ENCODE measurements at places on chromosomes 2 and 18. TPM values are rescaled to one million over a fixed set of nuclear protein-coding genes. Genes with fewer than 3 reads are reported as not detected.

Gene C2orf76
- 10.6 TPM for total RNA-seq

- no peak for DNase-seq
These were observed 116.8 kb downstream of the NDUFA10 start for GRCh38 chr2:239908308-239908707.

DNA sequence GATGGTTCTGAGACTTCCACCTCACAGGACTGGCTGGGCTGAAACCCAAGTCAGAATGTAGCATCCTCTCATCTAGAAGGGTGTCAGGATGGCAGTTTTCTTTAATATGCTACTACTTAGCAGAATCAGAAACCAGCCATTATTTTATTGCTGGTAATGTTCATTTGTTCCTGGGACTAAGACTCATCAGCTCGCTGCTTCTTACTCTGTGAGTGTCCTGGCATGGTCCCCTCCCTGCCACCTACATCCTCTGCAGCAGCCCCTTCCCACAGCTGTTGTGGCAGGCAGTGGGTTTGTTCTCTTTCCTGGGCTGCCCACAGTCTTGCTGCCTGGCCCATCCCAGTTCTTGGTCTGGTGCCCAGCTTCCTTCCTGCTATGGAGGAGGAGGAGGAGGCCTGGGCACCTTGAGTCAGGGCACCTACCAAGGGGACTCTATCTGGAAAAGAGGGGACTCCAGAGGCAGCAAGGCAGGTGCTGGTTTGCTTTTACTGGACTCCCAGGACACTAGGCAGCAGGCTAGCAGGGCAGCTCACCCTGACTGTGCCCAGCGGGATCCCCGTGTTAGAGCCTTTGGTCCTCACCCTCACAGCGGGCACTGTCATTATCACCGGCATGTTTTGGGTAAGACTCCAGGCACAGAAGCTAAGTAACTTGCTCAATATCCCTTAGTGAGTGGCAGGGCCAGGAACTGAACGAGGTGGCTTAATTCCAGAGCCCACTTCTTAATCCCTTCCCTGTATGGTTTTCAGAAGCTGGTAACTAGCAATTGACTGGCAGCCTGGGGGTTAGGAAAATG, 62.1 kb downstream of the LRRFIP1 start:
- peak; percentile 85 for DNase-seq

- no peak for DNase-seq
These were observed 33.9 kb downstream of the STAT1 start for GRCh38 chr2:190979906-190980629.

DNA sequence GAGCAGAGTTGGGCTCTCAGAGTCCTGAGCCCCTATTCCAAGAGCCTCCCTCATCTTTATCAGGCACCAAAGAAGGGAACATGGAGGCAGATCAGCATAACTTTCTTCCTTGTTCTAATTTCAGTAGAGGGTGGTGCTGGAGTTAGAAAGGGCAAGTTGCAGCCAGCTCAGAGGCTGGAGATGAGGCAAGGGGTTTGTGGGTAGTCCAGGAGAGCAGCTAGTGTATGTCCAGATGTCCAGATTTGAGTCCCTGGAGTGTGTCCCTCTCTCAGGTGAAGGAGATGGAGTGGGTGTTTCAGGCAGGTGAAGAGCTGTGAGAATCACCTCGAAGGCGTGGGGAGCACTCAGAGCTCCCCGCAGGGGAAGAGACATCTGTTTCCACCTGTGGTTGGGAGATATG, 478 bp upstream of the PRKAG3 start:
- DNase-seq = no peak

DNA sequence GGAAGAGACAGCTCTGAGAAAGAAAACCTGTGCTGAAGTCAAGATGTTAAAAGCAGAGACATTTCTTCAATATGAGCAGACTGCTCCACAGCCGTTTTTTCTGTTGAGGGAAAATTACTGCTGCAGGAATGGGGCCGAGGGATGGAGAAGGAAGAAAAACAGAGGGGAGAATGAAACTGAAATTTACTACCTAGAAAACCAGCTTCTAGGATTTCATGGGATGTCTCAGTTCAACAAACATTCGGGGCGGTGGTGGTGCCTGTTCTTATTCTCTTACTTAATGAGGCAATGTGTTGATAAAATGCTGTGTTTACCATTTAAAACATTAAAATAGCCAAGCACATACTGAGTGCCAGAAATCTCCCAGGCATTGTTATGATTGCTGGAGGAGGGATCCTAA, 557.1 kb upstream of the MEX3C start:
- DNase-seq = no peak

DNA sequence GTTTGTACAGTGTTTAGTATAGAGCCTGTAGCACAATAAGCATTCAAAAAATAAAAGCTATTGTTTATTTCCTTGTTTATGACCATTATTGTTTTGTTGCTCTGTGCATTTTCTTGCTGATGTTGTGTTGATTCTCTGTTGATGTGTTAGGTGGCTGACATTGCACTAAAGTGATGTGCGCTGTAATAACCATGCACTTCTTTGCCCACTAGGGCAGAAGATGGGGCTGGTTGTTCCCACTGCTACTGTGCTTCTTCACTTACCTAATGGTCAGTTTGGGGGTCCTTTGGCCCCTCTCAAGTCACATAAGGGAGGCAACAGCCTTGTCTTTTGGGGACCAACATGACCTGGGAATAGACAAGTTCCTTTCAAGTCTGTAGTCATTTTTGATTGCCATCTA, 6.0 kb downstream of the SCG2 start:
- DNase-seq = no peak

GRCh38 chr18:56036741-56037140, 448.7 kb upstream of the TCF4 start:
- DNase-seq = no peak

DNA sequence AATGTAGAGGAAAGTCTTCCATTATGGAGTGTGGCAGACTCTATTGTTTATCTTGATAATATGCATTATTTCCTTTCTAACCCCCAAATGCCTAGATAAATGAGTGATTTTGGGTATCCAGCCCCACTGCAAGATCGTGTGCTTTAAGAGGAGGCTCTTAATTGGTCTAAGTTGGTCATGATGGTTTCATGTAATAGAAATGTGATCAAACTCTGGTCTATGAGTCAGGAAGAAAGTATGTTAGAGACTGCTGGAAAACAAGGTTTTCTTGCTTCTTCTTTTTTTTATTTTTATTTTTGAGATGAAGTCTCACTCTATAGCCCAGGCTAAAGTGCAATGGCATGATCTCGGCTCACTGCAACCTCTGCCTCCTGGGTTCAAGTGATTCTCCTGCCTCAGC, 344.5 kb upstream of the TNP1 start:
- no peak for DNase-seq

- DNase-seq = no peak
These were observed 3.4 kb downstream of the VSNL1 start for GRCh38 chr2:17543848-17544247.

Gene GCG
- not detected for total RNA-seq

Gene GLB1L
- 9.8 TPM for total RNA-seq

GRCh38 chr2:66574701-66575624, 140.0 kb downstream of the MEIS1 start:
- DNase-seq = peak; percentile 80

DNA sequence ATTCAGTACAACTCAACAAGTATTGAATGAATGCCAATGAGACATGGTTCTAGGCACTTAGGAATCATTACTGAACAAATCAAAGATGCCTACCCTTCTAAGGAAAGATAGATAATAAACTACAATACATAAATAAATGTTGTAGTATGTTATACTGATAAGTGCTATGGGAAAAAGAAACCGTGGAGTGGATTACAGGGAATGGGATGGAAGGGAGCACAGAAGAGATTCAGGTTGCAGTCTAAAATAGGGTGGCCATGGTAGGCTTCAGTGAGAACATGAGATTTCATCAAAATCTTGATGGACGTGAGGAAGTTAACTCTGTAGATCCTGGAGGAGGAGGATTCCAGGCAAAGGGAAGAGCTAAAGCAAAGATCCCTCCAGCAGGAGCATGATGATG, 17.9 kb upstream of the CREB1 start:
- no peak for DNase-seq

DNA sequence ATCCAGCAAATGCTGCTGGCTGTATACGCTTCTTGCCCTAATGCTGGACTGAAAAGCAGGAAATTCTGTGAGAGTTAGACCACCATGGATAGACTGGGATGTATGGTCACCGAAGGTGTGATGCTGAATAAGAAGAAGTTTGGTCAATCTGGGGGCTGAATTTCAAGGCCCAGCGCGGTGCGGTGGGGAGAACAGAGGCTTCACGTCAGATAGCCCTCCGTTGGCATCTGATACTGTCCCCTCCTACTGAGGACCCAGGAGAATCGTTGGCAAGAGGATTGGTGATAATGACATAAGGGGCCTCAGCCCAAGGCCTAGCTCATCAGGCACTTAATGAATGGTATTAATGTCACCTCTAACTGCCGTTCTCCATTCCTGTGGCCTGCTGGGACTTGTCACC, 97.3 kb upstream of the ST3GAL5 start:
- DNase-seq = no peak

Gene DNAH7
- 0.10 TPM for total RNA-seq

DNA sequence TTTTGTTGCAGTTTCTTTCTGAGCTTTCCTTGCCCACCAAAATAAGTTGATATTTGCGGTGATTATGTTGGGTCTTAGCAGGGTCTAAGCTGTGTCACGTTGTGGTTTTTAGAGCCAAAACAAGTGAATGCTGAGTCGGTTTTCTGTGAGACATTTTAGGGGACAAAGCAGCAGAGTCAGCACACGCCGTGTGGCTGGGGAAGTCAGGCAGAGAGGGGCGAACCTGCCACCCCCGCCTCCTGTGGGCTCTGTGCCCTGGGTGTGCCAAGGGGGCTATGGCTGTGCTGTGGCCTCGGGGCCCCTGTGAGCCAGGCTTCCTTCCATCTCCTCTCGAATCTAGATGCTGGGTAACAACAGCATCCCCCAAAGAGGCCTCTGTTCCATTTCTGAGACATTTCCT, 30.8 kb upstream of the TMEM87B start:
- DNase-seq = no peak

DNA sequence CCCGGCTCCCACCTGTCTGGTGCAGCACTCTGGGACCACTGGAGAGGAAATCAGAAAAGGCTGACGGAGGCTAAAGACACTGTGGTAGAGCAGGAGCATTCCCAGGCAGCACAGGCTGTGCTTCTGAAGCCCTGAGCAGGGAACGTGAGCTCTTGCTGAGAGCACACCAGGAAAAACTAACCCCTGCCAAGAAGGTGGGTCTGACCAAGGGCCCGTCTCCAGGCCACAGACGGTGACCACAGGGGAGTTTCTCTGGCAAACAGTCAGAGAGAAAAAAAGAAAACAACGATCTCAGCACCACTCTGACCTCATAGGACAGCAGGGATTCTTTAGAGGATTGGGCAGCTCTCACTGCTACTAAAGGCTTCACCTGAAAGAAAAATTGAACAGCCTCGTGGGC, 201.4 kb downstream of the AFF3 start:
- no peak for DNase-seq

Gene DSG4
- 0.89 TPM for total RNA-seq

DNA sequence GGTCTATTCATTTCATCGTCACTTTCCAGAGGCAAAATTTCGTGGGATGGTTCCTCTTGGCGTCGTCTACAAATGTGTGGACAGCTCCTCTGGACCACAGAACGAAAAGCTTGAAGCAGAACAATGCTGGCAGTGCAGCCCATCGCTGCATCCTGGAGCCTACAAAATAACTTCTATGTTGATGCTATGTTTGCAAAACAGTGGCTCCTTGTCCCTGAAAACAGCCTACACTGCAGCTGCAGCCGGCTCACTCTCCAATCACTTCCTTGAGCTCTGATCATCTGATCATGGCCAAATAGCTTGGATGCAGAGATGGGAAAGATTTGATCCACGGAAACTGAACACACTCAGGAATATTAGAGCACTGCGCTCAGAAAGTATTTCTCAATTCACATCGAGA, 60.0 kb downstream of the DOCK10 start:
- DNase-seq = no peak

DNA sequence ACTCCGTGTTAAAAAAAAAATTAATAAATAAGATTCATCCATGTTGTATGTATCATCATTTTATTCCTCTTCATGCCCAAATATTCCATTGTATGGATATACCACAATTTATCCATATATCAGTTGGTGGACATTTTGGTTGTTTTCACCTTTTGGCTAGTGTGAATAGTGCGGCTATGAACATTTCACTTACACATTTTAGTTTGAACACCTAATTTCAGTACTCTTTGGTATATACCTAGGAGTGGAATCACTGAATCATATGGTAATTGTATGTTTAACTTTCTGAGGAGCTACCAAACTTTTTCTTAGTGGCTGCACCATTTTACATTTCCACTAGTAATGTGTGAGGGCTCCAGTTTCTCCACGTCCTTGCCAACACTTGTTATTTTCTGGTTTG, 20.0 kb downstream of the CDCA7 start:
- DNase-seq = no peak

Gene ARL6IP6
- 18.6 TPM for total RNA-seq

Gene PARD3B
- total RNA-seq = 18.3 TPM

DNA sequence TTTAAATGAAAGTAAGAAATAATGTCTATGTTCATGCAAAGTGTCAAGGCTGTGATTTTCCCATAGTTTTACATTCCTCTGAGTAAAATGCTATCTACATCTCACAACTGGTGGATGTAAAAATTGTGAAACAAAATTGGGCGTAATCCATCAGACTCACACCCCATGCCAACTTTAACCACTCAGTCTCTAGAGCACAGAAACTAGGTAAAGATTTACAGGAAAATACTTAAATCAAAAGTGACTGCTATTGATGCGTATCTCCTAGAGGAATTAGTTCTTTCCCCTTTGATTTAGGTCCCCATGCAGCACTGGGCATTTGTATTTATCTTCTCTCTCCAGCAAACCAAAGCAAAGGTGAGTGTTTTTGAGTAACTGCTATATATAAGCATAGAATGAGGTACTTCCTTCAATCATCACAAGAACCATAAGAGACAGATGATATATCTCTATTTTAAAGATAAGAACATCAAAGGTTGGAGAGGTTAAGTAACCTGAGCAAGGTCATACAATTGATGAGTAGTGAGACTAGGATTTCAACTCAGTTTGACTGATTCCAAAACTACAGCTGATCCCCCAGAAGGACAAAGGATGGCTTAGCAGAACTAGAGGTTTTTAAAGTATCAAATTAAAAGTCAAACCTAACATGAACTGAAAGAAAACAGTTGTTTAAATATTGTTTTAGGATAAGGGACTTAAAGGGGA, 594.0 kb upstream of the ACVR2A start:
- no peak for DNase-seq

Gene PLEK
- 1.1 TPM for total RNA-seq
